ENCODE measurements at places on chromosomes 6 and 20.

DNA sequence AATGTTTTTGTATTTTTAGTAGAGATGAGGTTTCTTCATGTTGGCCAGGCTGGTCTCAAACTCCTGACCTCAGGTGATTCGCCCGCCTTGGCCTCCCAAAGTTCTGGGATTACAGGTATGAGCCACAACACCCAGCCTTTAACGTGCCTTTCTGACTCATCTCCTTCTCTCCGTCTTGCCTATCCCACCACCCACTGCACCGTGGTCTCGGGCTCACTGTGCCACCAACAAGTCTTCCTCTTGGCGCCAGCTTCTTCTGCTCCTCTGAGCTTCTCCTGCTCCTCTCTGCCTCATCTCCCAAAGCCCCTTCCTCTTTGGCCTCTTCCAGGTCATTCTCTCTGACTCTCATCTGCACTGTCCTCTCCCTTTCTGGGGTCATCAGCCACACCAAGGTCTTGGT lies 41.0 kb downstream of the TMEM242 start:
- DNase-seq = no peak

- DNase-seq = no peak
Measured at GRCh38 chr6:84606860-84607259, 157.5 kb downstream of the TBX18 start.

DNA sequence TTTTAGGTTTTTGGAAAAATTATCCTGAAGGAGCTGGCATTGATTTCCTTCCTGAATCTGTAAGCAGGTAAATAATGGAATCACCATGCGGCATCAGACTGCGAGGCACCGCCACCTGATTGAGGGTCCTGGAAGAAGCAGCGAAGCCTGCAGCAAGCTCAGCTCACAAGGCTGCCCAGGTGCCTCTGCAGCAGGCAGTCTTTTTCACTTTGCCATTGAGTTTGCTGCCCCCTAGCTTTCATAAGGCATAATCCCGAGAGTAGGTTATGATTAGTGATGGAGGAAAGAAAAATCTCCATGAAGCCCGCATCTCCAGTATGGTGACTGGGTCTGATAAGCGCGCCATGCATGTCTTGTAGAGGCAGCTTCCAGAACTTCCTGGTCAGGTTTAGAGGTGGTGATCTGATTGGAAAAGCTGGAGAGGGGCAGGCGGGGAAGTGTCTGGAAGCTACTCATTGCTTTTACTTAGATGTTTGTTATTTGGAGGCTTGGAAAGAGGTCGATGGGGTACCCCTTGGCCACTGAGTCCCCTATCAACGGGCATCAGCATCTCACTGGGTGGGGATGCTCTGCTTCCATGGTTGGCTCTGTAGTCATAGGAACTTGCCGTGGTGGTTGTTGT lies 26.7 kb downstream of the IYD start:
- no peak for DNase-seq

GRCh38 chr6:18155864-18156421 lies 721 bp downstream of the KDM1B start:
- peak; percentile 24 for DNase-seq

GRCh38 chr6:128057946-128058345 lies 157.1 kb upstream of the THEMIS start:
- DNase-seq = no peak

DNA sequence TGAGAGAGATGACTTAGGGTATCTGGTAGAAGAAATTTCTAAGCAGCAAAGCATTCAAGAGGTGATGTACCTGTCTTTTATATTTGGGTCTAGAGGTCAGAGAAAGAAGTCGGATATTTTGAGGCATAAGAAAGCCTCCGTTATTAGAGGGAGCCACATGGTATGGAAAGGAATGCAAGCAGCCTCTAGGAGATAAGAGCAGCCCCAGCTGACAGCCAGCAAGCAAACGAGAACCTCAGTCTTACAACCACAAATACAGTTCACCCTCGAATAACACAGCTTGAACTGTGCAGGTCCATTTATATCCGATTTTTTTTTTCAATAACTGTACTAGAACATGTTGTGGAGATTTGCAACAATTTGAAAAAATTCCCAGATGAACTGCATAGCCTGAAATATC lies 190.7 kb upstream of the VGLL2 start:
- DNase-seq = no peak

- DNase-seq = no peak
Measured at GRCh38 chr6:75222261-75222660, 16.4 kb upstream of the COL12A1 start.

Measured in activated T-cell treated with anti-CD3 and anti-CD28 coated beads for 24 hours (primary cell).